Adrenal gland (tissue), 19 donors: ENCODE measurements at places on chromosomes 12 and 14.

- DNase-seq, result no peak
Observed at GRCh38 chr12:12017135-12017581, 53.6 kb upstream of the BCL2L14 start.

- no peak for DNase-seq
Observed at GRCh38 chr12:115451151-115451779, 767.3 kb upstream of the TBX3 start.

GRCh38 chr12:48696626-48697025, 14.6 kb upstream of the KANSL2 start:
- no peak for DNase-seq

DNA sequence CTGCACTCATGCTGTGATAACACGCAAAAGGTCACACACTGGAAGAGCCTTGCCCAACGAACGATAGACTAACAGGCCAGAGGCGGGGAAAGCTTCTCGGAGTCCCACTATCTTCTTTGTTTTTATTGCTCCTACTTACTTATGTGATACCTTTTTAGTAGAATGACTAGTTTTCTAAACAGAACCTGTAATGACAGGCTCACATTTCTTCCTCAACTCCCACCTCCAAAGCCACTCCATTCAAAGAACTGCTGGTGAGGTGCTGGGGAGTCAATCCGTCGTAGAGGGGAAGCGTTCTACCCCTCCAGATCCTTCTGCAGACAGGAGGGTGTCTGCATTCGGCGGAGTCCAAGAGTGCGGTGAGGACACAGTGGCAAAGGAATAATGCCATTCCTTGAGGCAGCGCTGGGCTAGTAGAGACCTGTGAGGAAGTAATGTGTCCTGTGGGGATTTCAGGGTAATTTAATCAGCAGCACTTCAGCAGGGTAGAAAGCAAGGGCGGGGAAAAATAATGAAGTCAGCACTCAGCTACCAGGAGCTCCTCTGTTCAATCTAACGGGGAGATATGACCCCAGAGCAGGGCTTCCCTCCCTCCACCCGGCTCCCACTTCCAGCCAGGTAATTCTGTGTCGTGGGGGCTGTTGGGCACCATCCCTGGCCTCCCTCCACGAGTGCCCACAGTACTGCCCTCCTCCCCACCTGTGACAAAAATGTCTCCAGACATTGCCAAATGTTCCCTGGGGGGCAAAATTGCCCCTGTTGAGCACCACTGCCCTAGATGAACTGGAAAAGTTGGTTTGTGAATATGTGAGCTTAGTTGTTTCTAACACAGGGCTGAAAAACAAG, 25.2 kb downstream of the SPRING1 start:
- DNase-seq, result no peak

GRCh38 chr14:100446572-100446971, 123.4 kb downstream of the SLC25A47 start:
- no peak for DNase-seq

DNA sequence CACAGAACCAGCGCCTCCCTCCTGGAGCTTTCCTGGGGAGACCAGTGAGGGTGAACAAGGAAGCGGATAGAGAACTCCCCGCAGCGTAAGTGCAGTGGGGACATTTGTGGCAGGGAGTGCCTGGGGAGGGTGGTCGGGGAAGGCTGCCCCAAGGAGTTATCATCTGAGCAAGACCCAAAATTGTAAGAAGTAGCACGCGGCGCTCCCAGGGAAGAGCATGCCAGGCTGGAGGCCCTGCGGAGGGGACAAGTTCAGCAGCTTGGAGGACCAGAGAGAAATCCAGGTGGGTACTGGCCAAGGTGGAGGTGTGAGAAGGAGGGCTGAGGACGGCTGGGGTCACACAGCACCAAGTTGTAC, 46.2 kb upstream of the RIMBP2 start:
- DNase-seq, result no peak

- no peak for DNase-seq
Observed at GRCh38 chr12:47604221-47604873, 101.5 kb downstream of the RPAP3 start.

- DNase-seq, result no peak
Observed at GRCh38 chr14:22526218-22526617, 62.8 kb downstream of the DAD1 start.
